ENCODE measurements at places on chromosomes 4 and X.
A peak's percentile ranks its signal among the peaks of the same experiment; 100 is the strongest.

DNA sequence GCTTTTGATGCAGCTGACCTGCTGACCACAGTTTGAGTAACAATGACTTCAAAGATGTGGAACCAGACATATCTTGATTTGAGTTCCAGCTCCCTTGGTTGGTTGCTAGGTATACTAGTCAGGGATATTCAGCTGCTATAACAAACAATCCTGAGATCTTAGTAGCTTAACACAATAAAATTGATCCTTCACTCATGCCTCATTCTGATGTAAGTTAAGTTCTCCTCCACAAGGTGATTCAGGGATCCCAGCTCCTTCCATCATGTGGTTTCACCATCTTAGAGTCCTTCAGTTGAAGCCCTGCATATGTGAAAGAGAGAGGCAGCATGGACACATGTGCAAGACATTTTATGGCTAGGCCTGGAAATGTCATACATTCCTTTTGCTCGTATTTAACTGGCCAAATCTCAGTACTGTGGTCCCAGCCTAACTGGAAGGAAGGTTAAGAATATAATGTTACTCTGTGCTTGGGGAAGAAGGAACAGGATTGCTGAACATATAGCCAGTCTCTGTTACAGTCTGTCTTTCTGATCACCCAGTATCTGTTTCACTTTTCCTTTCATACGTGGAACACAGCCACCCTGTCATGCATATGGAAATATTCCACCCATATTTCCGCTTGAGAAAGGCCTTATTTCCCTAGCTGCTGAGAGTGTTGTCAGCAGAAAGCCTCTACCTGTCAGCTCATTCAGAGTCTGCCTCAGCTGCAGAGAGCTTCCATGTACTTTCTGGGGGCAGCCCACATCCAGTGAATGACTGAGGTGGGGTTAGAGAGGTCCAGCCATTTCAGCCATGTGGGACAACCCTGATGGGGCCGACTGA, 7.1 kb downstream of the SMIM9 start:
- no peak for DNase-seq

GRCh38 chrX:110407910-110408545, 49.4 kb downstream of the RTL9 start:
- DNase-seq, result no peak

DNA sequence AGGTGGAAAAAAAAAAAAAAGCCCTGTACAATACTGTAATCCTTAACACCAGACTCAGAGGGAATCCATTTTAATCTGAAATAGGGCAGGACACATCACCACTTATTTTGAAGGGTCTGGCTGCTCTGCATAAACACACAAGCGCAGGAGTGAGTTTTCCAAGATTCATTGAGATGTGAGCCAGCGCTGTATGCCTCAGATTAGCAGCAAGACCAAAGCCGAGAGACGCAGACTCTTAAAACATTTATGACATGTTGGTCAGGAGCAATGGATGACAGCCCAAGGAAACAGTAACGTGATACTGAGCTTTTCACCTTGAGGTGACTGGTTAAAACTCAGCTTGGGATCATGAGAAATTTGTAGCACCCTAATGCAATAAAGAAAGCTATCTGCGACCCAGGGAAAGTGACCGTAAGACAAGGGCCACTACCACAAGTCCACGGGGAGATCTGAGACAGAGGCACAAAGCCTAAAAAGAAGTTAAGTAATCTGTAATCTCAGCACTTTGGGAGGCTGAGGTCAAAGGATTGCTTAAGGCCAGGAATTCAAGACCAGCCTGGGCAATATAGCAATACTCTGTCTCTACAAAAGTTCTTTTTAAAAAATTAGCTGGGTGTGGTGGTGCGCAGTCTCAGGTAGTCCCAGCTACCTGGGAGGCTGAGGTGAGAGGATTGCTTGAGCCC, 210.6 kb downstream of the COL25A1 start:
- no peak for DNase-seq

DNA sequence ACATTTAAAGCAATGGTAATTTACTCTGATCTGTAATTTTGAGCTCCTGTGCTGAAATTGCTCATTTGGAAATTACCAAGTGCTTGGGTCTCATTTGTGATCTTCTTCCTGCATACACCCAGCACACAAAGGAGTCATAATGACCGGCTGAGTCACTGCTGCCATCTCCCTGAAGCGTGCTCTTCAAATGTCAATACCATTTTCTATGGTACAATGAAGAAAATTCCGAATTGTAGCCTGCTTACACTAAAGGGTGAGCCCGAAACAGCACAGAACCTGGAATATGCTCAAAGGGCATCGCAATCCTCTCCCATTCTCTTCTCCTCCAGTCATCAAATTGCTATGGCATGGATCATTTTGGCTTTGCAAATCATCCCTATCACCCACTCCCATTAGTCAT, 140.5 kb downstream of the GRIA3 start:
- no peak for DNase-seq

GRCh38 chr4:38062088-38062775, 102.0 kb downstream of the PTTG2 start:
- DNase-seq, result peak; percentile 30

DNA sequence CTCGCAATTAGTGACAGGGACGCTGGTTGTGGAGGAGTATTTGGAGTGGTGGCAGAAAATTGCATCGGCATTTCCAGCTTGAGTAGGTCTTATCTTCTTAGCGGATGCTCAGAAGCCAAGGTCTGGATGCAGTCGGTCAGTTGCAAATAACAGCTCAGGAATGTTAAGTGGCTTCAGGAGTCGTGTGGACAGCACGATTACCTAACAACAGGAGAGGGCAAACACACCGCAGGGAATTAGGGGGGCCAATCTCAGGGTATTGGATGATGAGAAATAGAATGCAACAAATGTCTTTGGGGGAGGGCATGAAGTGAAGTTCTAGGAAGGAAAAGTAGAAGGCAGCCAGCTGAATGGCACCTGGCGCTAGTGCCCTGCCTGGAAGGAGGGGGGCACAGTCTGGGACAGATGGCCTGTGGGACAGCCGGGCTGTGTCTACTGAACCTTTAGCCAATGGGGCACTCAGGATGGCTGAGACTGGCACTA, 11.8 kb downstream of the RASL11B start:
- peak; percentile 8 for DNase-seq

DNA sequence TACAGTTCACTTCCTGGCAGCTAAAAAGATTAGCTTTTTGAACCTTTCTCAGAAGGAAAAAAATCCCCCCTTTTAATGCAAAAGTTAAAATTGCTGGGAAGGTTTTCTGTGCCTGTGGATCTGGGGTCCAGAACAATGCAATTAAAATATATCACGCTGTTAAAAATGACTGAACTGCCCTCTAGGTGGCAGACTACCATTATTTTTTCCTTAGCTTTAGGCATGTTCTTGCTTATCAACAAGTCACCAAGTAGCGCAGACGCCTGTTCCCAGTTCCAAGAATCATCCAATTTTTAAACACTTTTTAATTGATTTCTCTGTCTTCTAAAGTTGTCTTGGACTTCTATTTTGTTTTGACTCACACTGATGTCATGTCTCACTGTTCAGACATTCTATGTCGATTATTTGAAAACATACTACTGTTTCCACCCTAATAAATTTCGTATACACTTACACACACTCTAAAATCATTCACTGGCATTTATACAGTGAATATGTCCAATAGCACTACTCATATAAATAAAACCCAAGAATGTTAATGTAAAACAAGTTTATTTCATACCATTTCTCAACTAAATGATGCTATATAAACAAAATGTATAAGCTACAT, 661.6 kb downstream of the RAPGEF2 start:
- no peak for DNase-seq

GRCh38 chrX:2484721-2485648, 15.8 kb downstream of the DHRSX start:
- DNase-seq, result no peak
